NCI-H1105 treated with DMSO at 0.1 percent for 48 hours (cell line): ENCODE measurements at places on chromosomes 6 and 20.

- DNase-seq = no peak
Measured at GRCh38 chr20:47818466-47818865, 33.2 kb upstream of the SULF2 start.

DNA sequence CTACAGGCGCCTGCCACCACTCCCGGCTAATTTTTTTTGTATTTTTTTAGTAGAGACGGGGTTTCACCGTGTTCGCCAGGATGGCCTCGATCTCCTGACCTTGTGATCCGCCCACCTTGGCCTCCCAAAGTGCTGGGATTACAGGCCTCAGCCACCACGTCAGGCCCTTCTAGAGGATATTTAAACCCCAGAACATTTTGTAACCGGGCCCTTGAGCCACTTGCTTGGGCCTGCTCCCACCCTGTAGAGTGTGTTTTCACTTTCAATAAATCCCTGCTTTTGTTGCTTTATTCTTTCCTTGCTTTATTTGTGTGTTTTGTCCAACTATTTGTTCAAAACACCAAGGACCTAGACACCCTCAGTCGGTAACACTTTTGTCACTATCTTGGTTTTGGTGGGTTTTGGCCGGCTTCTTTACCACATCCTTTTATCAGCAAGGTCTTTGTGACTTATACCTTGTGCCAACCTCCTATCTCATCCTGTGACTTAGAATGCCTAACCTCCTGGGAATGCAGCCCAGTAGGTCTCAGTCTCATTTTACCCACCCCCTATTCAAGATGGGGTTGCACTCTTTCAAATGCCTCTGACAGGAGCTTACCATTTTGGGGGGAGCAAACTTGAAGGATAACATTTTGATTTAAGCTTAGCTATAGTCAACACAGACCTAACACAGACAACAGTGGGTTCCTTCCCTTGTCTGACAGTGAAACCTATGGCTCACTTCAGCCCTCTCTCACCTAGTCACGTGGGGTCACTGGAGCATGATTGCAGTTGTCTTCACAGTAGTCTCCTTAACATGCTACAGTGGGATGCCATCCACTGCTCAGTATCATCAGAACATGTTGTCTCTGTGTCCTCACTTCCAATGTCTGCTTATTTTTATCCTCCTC lies 27.9 kb upstream of the KIF6 start:
- DNase-seq = no peak

DNA sequence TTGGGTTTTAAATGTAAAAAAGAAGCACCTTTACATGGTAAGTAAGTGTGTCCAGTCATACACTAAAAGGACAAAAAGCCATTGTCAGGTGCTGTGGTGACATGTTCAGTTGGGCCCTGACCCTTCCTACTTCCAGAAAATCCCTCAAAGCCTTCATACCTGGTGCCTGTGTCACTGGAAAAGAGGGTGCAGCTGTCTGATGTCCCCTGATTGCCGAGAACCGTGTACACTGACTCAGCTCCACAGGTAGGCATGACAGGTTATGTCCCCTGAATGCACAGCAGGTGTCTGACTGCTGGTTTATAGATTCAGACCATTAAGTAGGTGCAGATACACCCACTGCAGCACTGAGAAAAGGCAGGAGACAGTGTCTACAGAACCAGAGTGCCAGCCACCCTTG lies 99.1 kb downstream of the FOXC1 start:
- DNase-seq = no peak

DNA sequence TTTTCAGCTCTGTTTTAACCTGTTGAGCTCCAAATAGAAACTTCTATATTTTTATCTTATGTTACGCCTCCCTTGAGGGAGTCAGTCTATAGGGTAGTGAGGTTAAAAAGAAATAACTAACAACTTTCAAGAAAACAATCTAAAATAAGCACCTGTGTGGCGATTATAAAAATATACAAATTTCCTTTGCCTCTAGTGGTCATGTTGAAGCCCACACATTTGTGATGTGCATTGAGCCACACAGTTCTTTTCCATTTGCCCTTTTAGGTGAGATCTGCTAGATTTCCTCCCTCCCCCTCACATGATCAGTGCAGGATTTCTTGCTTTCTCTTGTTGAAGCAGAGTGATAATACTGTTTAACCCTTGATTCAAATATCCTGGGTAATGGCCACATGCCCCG lies 84.2 kb downstream of the MYB start:
- no peak for DNase-seq

DNA sequence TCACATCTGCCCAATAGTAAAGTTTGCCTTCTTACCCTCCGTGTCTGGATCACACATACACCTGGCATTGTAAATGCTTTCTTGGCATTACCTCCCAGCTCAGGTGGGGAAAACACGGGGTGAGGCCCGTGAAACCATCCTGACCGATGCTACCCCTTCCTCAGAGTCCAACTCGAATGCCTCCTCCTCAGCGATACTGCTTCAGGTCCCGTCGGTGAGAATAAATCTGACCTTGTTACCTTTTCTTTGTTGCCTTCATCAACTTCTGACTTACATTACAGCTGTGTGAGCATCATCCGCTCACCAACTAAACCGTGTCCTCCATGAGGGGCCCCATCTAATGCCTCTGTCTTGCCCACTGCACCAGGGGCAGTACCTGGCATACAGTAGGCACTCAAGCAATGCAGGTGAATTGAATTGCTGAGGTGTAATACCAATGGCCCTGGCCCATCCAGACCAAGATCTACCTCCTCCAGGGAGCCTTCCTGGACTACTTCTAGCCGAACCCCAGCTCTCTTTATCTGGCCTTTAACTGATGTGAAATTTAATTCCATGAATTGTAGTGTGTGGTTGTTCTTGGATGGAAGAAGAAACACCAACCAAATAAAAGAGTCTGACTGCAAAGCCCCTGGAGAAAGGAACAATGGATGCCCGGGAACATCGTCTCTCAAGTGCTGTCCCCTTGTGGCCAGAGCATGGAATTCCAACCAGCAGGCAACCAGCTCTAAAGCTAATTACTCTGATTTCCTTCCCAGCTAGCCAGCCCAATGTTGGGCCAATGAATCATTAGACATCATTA lies 141.5 kb downstream of the ANKRD60 start:
- peak; percentile 20 for DNase-seq

DNA sequence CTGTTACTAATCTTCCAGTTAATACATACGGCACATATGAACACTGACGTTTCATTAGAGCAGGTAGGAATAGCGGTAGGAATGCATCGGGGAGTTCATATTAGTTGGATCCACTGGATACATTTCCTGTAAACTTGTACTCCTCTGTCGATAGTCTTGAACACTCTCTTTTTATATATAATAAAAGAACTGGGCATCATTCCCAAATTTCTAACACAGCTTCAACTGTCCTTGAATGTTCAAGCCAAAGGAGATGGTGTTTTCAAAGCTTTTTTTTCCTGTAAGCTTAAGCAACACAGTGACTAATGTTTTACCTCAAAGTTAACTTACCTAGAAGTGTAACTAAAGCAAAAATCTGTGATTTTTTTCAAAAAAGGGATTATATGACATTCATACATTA lies 195.3 kb downstream of the UTRN start:
- DNase-seq = no peak

- peak; percentile 20 for DNase-seq
Measured at GRCh38 chr6:34390531-34391472, 1.7 kb downstream of the NUDT3 start.

DNA sequence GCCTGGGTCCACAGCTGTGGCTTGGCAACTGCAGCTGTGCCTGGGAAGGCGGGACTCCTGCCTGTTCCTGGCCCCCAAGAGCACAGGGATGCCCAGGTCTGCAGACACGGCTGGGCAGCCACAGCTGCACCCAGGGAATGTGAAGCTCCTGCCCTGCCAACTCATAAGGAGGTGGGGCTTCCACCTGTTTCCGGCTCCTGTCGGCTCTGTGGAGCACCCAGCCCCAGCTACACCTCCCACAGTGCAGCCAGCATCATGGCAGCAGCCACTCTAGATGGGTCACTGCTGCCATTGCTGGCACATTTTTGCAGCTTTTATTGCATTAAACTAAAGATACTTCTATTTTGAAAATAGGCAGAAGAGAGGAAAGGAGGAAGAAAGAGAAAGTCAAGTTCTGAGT lies 207.9 kb downstream of the SAMD5 start:
- no peak for DNase-seq

- no peak for DNase-seq
Measured at GRCh38 chr20:58635279-58635665, 15.8 kb upstream of the STX16 start.

DNA sequence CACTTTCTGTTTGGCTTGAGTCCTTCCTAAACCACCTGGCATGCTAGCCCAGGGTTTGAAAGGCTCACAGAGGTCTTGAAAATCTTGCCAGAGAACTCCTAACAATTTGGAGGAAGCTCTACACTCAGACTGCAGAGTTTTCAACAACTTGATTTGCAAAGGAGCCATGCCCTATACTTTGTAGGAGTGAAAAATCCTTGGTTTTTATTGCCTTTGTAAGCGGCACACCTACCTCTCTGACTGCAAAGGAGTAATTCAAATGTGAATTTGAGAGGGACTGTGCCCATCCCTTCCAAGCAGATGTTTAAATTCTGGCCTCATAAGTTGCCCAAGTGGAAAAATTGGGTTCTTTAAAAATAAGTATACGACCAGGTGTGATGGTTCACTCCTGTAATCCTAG lies 41.5 kb downstream of the SLC2A12 start:
- DNase-seq = no peak

- no peak for DNase-seq
Measured at GRCh38 chr20:50584687-50585086, 74.5 kb downstream of the PTPN1 start.

DNA sequence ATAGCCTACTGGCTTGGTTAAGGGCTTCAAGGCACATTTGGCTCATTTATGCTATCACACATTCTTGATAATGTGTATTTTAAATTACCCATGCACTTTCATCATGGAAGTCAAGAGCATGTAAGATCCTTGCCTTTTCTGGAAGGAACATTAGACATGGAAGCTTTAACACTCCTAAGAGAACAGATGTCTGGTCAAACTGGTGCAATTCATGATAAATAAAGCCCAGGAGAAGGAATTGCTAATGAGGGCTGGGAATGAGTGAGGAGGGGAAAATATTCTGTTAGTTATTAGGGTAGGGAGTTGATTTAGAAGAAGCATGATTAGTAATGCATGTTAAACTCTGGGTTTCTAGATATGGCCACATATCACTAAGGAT lies 688.6 kb upstream of the CITED2 start:
- no peak for DNase-seq

- peak; percentile 26 for DNase-seq
Measured at GRCh38 chr6:10478187-10479040, 42.7 kb upstream of the GCNT2 start.

DNA sequence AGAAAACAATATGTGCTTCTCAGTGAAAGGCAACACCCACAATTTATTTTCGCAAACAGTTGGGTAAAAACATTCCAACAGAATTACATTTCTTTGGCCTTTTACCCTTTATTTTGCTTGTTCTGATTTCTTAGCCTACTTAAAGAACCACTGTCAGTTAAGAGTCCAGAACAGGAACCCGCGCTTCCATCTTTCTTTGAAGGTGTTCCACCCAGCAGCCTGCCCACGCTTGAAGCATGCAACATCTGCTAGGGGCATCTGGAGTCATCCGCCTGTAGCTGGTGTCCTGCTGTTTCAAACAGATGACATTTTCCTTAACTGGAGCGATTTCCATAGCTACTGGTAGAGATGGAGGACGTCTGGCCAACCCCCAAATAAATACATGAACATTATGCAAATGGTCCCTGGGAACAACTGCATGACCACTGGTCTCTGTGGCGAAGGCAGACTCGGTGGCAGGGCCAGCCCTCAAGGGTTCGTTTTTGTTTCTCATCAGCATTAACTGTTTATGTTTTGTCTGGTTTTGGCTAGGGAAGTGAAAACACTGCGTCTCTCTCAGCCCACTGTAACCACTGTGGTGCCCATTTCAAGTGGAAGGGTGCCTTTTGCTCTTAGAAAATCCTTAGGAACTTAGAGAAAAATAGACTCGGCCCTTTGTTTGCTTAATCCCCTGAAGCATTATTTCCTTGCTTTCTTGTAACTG lies 51.6 kb downstream of the LAMA4 start:
- no peak for DNase-seq

- no peak for DNase-seq
Measured at GRCh38 chr6:100176311-100176950, 182.4 kb upstream of the MCHR2 start.

DNA sequence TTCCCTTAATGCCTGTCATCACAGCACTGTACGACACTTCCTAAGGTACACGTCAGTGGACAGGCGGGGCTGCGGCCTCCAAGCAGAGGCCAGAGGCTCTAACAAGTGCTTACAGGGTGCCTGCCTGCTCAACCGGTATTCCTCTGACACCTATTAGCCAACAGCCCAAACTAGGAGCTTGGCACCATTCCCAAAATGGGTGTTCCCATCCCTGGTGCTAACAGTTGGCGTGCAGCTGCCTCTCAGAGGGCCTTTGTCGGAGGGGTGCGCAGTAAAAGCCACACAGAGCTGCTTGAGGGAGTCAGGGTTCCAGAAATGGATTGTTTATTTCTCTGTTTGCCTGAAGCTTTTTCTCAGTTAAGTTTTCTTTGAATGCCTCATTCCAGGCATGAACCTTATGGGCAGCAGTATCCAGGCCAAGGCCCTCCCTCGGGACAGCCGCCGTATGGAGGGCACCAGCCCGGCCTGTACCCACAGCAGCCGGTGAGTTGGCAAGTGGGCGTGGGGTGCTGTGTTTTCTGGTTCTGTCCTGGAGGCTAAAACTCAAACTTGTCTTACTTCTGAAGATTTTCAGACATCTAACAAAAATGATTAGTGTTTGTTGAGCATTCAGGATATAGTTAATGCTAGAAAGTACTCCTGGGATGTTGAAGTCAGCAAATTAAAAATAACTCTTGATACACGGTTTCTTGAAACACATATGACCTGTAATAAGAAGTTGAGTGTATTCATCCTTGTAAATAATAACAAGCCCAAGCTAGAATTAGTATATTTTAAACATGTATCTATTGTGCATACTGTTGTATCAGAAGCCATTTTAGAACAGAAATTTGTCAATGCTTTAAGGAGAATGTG lies 124.7 kb downstream of the TMEM242 start:
- DNase-seq = peak; percentile 100

DNA sequence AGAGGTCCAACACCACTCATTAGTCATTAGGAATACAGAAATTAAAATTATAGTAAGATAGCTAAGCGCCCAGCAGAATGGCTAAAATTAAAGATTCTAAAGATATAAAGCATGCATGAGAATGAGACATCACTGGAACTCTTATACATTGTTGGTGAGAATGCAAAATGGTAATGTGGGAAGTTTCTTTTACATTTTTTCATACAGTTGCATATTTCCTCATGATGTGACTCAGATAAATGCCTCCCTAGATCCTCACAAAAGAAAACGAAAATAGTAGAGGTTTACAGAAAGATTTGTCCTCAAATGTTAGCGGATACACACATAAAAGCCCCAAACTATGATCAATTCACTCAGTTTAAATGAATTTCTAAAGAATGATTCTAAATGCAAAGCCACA lies 633.7 kb upstream of the GJE1 start:
- DNase-seq = no peak

DNA sequence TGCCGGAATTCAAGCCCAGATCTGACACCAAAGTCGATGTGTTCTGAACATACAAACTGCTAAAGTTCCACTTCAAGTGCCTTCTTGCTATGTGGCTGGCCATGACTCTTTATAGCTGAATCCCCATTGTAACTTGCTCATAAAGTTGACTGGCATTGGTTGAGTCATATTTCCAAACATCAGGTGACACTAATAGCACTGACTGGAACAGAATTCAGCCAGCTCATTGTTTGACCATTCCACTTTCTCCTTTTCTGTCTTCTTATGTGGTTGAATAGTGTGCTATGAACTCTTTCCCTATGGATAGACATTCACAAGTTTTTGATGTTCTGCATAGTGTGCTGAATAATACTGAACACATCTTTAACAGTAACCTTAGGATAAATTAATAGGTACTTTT lies 266.2 kb upstream of the ZFP64 start:
- DNase-seq = no peak
